ENCODE measurements at places on chromosomes 6 and 20.

- DNase-seq = no peak
Observed at GRCh38 chr6:149045404-149045803, 272.1 kb upstream of the TAB2 start.

- DNase-seq = no peak
Observed at GRCh38 chr20:611047-611842, 1.1 kb upstream of the TCF15 start.

DNA sequence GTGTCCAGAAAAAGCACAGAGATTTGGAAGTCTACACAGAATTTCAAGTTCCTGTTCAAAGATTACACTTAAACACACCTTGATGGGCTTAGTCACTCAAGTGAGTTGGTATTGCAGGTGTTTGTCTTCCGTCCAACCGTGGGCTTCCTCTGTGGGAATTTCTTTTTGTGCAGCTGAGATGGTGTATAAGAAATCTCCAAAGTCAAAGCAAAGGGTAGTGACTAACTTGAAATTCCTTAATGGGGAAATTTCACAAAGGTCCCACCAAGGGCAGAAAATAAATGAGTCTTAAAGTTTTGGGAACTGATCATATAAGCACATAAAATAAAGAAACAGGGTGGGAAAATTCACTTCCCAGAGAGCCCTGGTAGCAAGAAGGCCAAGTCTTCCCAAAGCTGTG is 102.0 kb upstream of the TNFAIP3 start:
- no peak for DNase-seq

DNA sequence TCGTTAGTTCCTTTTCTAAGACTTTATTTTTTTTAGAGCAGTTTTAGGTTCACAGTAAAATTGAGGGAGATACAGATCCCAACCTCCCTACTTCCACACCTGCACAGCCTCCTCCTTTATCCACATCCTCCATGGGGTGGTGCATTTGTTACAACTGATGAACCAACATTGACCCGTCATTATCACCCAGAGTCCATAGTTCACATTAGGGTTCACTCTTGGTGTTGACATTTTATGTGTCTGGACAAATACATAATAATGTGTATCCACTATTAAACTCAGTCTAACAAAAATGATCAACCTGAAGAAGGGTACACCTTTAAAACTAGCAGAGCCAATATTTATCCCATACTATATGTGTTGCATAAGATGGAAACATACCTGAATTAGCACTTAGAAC is 130.4 kb upstream of the CCDC28A start:
- DNase-seq = no peak

DNA sequence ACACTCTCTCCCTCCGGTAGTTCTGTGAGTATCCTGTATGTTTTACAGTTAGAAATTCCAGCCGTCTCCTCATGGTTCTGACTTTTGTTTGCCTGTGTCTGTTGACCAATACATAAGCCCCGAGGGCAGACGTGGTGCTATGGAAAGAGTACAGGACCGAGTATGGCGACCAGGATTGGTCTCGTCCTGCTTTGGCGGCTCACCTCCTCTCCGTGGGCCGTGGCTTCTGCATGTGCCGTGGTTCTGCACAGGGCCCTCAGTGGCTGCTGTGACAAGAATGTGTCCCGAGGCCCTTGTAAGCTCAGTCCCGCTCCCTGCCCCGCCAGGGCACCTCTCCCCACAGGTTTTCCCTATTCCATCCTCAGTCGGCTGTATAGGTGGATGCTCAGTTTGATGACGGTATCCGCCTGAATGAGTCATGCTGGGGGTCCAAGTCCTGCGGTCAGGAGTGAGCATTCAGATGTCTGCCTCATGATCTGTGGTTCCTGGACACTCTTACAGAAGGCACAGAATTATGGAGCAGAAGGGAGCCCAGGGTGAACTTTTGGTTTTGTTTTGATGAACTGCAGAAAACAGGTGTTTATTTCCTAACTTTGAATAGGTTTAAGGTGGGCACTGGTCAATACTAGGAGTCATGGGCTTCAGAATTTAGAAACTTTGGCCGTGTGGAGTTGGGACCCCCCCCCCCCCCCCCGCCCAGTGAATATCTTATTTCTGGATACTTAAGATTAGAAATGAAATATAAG is 1.2 kb downstream of the ARFGAP1 start:
- DNase-seq = no peak
